ENCODE measurements at places on chromosomes 12 and 14.

DNA sequence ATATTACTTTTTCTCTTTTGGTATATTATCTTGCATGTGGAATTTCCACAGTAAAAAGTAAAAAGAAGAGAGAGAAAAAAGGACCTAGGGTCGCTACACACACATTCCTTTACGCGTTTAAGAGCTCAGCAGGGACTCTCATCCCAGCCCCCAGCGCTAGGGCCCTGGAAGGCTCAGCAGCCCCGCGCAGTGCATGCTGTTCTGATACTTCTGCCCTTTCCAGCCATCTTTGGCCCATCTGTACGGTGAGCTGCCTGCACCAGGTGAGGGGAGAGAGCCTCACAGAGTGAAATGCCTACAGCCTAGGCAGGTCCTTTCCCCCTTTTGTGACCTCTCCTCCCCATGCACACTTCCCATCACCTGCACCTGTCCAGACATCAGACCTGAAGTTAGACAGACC lies 1.6 kb upstream of the LTBR start:
- no peak for DNase-seq

- no peak for DNase-seq
These were observed 9.6 kb upstream of the PHC1 start for GRCh38 chr12:8904665-8905064.

- no peak for DNase-seq
These were observed 90.6 kb downstream of the CAPZA3 start for GRCh38 chr12:18828483-18828882.

DNA sequence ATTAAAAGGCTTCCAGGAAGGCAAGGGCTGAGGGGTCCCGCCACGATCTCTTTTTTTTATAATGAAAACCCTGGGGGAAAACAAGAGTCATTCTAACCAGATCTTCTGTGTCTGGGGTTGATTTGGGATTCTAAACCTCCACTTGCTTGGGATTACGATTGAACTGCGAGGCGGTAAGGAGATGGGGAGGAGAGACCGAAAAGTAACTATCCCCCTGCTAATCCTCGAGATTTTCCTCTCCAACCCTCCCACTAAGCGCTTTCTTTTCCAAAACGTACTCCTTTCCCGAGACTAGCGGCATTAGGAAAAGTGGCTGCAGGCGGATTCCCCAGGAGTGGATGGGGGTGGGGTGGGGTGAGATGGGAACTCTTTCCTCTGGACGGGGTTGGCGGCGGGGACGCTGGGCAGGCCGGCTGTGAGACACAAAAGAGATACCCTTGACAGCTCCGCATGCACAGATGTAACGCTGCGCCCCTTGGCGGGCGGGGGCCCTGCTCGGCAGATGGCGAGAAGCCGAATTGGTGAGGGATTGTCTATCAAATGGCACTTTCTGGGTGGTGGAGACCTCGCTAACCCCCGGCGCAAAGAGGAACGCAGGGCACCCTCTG lies 830 bp upstream of the SRRM4 start:
- no peak for DNase-seq

DNA sequence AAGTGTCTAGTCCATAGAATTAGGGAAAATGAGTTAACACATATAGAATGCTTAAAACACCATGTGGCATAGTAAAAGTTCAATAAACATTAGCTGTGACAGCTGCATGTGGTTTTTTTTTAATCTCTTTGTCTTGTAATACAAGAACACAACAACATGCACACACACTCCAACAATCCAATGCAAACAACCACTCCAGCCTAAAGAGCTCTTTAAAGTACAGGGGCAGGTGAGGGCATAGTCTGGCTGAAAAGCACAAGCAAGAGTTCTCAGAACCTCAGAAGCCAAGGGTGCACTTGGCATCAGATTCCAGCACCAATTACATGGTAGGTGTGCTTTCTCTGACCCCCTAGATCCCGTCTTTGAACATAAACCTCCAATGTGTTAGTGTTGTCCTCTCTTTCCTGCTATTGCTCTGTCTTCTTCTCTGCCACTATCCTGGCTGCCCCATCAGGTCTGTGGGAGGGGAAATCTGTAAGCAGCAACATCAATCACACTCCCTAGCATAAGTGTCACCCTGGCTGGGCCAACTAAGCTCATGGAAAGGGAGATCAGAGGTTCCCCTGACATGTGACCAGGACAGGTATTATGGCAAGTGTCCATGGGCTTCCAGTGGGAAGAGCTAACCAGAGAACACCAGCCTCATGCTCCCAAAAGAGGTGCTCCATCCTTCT lies 91.0 kb downstream of the SLC8A3 start:
- DNase-seq, result no peak

- no peak for DNase-seq
These were observed 53.6 kb upstream of the SRSF5 start for GRCh38 chr14:69713209-69713781.

DNA sequence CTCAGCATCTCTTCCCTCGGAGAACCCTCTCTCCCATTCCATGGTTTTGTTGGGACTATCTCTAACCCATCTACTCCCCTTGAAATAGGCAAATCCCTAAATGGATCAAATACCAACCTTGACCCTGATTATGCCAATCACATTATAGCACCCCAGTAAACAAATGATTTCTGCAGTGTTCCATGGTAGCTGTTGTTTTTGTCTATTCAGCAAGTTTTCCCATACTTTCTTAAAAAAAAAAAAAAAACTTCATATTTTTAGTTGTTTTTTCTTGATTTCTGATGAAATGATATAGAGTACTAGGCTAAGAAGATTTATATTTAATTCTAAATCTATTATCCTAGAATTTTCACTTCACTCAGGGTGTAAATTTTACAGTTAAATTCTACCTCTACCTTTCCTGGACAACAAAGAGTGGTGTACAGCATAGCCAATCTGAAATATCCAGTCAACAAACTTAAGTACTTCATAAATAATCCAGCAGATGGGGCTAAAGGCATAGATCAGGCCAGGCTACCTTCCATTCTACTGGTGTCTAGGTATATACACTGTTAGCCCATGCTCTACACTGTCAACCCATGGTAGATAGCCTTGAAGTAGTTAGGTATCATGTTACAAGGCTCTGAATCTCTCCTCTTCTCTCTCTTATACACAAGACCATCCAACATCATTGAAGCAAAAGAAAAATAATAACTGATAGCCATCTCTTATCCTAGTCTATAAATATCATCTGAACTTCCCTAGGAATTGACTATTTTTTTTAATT lies 82.2 kb downstream of the PLEKHG7 start:
- peak; percentile 45 for DNase-seq

GRCh38 chr12:82931349-82932116 lies 244.8 kb downstream of the TMTC2 start:
- no peak for DNase-seq

GRCh38 chr12:126069549-126070165 lies 1004.4 kb downstream of the AACS start:
- DNase-seq, result no peak

GRCh38 chr14:80364274-80364673 lies 153.0 kb upstream of the DIO2 start:
- no peak for DNase-seq
